ENCODE measurements at places on chromosomes 6 and 20.

- DNase-seq, result no peak
Measured at GRCh38 chr6:118203545-118203944, 296.5 kb downstream of the SLC35F1 start.

- DNase-seq, result no peak
Measured at GRCh38 chr20:19463597-19463996, 251.2 kb downstream of the SLC24A3 start.

DNA sequence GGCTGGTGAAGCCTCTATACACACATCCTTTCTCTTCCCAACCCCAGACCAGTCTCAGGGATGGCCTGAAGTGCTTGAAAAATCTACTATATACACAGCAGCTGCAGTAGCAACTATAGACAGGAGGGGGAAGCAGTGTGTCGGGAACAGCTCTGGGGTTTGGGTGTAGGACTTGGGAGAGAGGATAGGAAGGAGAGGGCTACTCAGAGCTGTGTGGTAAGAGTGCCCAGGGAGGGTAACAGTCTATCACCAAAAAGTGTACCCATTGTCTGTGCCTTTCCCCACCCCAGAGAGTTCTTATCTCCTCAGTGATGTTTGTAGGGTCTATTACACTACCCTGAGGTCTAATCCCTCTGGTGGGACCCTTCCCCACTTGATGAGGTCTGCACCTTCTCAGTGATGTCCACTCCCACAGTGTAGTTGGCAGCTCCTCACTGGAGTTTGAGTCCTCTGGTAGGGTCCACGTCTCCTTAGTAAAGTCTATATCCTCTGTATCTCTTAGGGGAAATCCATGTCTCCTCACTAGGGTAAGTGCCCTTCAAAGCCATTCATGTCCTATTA is 1.5 kb upstream of the GGT7 start:
- peak; percentile 93 for DNase-seq

GRCh38 chr6:95518630-95519227 is 58.6 kb upstream of the MANEA start:
- no peak for DNase-seq

- peak; percentile 45 for DNase-seq
Measured at GRCh38 chr6:45378334-45378926, 696 bp upstream of the SUPT3H start.

DNA sequence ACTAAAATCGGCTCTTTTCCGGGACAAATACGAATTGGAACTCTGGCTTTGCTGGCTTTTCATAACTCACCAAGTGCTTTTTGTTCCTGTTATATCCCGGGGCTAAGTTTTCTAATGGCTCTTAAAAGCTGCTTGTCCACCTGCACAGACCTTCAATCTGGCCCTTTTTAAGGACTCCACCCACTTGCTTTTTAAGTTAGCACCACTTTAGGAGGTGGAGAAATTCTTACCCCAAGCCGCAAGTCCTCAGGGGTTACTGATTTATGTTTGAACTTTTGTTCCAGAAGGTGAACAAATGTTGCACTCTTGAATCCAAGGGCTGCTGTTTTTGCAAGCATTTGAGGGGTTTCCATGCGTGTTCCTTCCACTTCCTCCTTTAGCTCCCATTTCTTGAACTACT is 37.8 kb downstream of the FAM184A start:
- no peak for DNase-seq

GRCh38 chr20:51158226-51158625 is 135.3 kb upstream of the KCNG1 start:
- no peak for DNase-seq

DNA sequence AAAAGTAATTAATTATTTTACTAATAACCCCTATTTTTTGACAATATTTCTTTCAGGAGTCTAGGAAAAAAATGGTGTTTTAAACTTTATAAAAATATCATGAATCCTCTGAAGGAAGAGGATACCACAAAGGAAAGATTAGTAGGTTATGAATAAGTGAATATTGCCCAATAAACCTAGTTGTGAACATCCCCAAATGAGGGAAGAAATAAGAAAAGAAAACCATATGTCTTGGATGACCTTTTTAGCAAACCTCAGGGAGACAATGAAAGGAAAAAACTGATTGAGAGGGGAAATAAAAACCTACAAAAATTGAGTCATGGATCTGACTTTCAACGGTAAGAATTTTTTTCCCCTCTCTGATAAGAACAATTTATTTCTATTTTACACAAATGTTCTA is 34.4 kb downstream of the TENT5A start:
- DNase-seq, result no peak

GRCh38 chr6:13375360-13375878 is 47.1 kb upstream of the TBC1D7 start:
- DNase-seq, result no peak

DNA sequence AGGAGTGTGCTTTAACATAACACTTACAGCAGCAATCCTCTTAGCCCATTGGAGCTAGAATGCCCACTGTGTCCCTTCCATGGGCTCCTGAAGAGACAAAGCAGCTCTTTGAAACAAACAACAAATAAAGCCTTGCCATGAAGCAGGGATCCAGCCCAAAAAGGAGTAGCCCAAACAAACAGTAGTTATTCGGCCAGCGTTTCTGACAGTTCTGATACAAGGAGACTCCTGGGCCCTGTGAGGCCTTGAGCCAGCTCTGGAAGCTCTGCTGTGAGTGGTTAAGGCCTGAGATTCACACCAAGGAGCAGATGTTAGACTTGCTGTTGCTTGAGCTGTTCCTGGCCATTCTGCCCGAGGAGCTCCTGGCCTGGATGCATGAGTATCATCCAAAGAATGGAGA is 16.9 kb upstream of the ZSCAN16 start:
- DNase-seq, result no peak

DNA sequence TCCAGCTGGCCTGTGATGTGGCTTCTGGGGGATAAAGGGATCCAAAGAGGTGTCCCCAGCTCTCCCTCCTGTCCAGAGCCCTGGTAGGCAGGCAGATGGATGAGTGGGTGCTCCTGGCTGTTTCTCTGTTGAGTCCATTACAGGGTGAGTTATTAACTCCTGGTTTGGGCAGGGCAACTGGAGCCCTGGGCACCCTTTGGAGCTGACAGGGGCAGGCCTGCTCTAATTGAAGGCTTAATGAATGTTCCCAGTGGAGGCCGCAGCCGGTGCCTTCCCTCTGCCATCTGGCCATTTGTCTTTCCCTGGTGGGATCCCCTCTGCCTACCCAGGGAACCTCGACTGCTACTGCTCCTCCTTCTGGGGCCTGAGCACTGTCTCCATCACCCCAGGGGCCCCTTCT is 44.7 kb upstream of the MLN start:
- DNase-seq, result no peak

Measured in inflammatory macrophage treated with lipopolysaccharide for 1 hour (primary cell).